ENCODE measurements at places on chromosomes 11 and 22.

DNA sequence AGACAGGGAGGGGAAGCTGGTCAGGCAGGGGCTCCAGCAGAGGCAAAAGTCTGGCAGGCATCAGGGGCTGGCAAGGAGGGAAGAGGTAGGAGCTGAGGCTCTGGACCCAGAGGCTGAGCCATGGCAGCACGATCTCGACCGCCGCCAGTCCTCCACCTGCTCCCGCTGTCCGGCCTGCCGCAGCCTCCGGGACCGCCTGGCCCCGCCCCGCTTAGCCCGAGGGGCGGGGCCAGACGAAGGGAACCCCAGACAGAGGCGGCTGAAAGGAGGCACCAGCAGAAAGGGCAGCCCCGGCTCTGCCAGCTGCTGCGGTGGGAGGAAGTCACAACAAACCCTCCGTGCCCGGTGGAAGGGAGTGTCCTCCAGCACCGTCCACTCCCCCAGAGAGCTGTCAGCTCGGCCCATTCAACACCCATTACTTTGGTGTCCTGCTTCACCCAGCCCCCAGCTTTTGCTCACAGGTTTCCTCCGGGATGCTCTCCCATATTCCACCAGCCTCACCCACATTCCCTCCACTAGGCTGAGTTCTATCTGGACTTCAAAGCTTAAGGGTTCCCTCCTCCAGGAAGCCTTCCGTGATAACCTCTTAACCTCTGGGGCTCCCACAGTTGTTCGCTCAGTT, at the start of gene MFNG:
MFNG (minus strand) TSS at position 161 of the 622 bp plus-strand sequence. CDS start 207 bp downstream, outside the sequence.
- no peak for DNase-seq

DNA sequence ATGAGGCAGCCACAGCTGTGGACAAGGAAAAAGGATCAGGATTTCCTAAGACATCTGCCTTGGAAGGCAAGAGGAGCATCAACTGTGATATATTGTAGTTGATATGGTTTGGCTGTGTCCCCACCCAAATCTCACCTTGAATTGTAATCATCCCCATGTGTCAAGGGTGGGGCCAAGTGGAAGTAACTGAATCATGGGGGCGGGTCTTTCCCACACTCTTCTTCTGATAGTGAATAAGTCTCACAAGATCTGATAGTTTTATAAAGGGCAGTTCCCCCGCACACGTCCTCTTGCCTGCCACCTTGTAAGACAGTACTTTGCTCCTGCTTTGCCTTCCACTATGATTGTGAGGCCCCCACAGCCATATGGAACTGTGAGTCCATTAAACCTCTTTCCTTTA, 10.2 kb downstream of the RIC8A start:
- DNase-seq, result no peak

GRCh38 chr22:30424534-30425326, 838 bp upstream of the MTFP1 start:
- no peak for DNase-seq

DNA sequence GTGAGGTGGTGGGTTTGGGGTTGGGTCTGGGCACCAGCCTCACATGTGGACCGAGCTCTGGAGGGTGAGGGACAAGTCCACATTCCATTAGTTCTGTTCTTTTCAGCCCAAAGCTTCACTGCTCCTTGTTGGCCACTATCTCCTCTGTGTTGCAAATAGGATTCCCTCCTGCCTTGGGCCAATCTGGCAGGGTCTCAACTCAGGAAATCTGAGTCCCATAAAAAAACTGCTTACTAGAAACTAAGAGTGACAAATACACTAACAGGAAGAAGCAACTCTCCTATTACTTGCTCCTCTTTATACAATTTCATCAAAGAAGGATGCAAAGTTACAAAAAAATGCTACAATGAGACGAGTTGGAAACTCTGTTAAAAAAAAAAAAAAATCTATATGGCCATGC, 66.2 kb upstream of the CSNK1E start:
- no peak for DNase-seq

DNA sequence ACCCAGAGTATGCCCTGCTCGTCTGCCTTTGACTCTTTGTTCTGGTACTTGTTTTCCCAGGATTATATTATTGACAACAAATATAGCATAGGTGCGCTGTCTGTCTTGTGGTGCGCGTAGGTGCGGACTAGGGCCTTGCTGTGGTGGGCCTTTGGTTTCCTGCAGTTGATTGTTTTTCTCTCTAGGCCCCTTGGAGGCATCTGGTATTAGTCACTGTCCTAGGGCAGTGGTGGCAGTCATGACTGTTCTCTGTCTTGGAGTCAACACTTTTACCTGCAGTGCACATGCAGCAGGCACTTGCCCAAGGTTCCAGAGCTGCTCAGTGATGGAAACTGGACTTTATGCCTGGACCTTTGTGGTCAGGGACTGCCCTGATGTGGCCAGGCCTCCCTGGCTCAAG, 18.6 kb downstream of the PPP6R2 start:
- DNase-seq, result no peak

- no peak for DNase-seq
These were observed 34.3 kb downstream of the AMOTL1 start for GRCh38 chr11:94802501-94802900.

DNA sequence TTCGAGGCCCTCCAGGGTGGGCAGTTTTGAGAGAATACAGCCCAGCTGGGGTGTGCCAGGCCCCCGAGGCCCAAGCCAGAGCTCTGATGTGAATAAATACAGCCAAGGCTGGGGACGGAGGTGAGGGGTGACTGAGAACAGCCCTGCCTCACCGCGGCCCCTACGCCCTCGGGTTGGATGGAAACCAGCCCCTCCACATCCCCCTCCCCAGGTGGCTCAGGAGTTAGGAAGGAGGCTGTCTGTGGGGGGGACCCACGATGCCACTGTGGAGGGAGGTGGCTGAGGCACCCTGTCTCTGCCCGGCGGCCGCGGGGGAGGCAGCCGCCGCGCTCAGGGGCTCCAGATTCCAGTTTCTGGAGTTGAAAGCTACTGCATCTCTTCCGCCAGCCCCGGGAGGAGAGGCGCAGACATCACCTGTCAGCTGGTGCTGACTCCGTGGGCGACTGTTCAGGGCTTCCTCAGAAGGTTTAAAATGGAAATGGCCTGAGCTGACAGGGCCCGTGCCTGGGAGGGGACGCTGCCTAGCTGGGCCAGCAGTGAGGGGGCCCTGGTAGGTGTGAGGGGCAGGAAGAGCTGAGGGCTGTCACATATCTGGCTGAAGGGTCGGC, 1.4 kb downstream of the FLRT1 start:
- DNase-seq, result no peak

- DNase-seq, result no peak
These were observed 12.8 kb downstream of the CPT1A start for GRCh38 chr11:68828957-68829356.

DNA sequence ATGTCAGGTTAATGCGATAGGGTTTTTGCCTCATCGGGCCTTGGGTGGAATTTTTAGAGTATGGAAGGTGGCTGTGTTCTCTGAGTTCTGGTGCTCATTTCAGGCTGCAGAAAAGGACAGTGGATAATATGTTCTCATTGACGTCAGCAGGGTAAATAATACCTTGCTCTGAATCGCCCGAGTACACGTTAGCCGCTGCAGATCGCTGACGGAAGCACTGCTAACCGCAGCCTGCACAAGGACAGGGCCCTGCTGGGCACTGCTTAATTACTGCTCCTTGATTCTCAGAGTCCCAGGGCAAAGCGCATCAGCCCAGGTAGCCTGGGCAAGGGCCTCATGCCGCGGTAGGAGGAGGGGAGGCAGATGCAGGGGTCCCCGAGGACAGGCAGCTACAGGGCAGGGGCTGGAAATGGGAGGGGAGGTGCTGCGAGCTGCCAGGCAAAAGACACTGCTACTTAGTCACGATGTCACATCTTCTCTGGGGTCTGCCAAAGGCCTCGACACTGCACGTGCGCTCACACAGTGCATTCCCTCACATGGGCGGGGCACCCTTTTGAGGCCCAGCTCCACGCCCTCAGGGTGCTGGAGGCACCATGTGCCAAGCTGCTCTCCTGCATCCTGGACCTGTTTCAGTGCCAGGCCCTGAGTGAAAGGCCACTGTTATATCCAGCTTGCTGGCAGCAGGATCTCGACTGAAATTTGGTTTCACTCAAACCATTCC, 35.2 kb downstream of the PPP2R1B start:
- peak; percentile 30 for DNase-seq

DNA sequence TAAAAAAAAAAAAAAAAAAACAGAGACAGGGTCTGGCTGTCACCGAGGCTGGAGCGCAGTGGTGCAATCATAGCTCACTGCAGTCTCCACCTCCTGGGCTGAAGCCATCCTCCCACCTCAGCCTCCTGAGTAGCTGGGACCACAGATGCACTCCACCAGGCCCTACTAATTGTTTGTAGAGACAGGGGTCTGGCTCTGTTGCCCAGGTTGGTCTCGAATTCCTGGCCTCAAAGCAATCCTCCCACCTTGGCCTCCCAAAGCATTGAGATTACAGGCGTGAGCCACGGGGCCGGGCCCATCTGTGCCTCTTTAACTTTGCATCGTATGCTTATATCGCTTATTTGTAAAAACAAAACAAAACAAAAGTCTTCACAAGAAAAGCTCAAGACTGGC, 3.1 kb downstream of the CPT1A start:
- DNase-seq, result no peak

DNA sequence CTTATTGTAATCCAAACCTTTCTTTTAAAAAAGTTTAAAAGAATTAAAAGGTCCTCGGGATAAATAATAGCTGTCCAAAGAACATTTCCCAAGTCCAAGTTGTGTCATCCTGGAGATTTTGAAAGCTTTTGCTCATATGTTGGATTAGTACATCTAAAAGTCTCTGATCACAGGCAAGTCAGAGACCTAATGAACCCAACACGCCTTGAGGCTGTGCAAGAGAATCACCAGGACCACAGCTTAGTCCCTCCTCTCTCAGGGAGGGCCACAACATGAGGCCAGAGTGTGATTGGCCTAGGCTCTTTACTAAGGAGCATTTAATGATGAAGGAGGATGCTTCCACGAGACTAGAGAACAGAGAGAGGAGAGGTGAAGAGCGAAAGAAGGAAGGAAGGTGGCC, 98.7 kb upstream of the OR5AK2 start:
- no peak for DNase-seq

GRCh38 chr22:32414191-32414590, 2.1 kb upstream of the RTCB start:
- no peak for DNase-seq

GRCh38 chr22:22709719-22710445, 65.5 kb downstream of the GGTLC2 start:
- DNase-seq, result no peak

DNA sequence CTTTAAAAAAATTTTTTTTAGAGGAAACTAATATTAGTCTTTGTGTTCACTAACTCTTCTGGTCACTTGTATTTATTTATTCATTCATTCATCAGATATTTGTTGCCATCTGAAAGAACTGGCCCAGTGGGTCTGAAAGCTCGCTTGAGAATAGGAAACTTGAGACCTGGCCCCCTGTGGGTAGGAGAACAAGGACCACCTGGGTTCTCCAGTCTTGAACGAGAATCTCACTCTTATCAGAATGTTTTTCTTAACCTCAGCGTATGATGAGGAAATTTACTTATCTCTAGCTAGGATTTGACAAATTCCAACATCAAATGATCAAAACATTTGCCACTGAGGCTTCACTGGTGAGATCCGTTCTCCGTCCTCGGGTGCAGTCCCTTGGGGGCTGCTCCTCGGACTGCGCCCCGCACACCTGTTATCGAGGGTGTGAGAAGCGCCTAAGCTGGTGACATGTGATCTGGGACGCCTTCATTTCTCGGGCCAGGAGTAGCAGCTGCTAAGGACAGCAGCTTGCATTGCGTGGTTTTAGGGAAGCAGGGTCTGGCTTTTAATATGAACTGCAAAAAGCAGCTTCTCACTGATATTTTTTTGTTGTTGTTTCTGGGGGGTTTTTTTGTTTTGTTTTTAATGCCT, 6.3 kb downstream of the C22orf31 start:
- no peak for DNase-seq

- no peak for DNase-seq
These were observed 8.8 kb downstream of the CLMP start for GRCh38 chr11:123186286-123186685.

DNA sequence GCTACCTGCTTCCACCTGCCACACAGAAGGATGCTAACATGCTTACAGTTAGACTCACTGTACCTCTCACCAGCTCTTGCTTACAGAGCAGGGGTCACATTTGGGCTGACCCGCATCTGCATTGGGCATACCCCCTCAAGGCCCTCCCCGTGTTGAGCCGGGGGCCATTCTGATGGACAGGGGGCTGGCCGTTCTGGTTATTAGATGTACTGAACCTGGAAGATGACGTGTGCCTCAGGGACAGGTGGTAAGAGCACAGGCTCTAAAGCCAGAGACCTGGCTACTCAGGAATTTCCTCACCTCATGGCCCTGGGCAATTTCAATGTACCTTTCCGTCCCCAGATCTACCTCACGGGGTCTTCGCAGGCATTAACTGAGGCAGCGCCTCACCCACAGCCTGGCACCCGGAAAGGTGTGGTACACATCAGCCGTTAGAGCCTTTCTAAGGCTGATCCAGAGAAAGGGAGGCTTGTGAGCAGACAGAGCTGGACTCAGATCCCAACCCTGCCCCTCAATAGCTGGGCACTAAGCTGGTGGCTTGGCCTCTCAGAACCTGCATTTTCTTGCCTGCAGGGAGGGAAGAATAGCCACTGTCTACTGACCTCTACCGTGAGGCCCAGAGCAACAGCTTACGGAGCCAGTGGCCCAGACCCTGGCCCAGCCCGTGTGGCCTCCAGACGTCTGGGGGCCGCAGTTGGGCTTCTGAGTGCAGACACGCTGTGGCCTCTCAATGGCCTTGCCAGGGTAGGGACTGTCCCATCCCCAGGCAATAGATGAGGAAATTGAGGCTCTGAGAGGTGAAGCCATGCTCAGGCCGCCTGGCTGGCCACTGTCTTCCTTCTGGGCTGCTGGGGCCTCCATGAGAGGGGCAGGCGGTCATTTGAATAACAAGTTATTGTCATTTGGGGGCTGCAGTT, 100.6 kb downstream of the MORC2 start:
- DNase-seq, result no peak

- no peak for DNase-seq
These were observed 41.2 kb upstream of the KLHL35 start for GRCh38 chr11:75474240-75474639.

DNA sequence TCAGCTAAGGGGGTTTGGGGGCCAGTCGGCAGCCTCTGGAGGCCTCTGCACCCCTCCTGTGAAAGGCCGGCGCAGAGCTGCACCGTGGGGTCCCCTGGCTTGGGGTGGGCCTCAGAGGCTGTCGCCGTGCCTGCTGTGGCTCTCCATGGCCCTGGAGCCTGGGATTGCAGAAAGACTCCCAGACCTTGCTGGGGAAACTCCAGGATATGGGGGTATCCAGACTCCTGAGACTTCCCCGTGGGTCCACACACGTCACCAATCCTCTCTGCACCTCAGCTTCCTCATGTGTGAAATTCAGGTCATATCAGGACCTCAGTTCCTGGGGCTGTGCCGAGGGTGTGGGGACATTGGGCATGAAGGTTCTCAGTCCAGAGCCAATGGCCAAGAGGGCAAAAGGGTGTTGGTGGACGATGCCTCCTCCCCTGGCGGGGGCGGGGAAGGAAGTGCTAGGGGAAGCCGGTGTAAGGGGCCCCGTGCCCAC, 97.1 kb downstream of the KCNQ1 start:
- no peak for DNase-seq

DNA sequence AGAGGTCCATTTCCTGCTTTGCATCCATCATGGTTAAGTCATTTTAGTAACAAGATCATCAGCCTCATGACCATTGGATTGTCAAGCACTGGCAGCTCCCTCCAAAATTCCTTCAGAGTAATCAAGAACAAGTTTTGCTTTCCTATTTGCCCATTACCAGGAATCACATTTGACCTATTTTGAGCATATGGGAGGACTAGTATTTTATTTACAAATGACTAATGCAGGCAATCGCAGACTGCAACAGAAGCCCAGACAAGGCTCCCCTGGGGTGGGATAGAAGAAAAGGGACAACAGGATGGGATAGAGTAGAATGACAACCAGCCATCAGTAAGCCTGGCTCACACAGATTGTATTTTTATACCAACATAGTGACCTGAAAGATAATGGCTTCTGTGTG, 9.1 kb downstream of the MMP10 start:
- no peak for DNase-seq

Data from NCI-H1417 treated with DMSO at 0.1 percent for 48 hours (cell line).